Caki2 (cell line): ENCODE measurements at places on chromosomes 12 and 14.

GRCh38 chr14:95374239-95374997, 54.7 kb upstream of the CLMN start:
- DNase-seq = no peak

- no peak for DNase-seq
These were observed 70.2 kb downstream of the TSPAN11 start for GRCh38 chr12:30996752-30997151.

DNA sequence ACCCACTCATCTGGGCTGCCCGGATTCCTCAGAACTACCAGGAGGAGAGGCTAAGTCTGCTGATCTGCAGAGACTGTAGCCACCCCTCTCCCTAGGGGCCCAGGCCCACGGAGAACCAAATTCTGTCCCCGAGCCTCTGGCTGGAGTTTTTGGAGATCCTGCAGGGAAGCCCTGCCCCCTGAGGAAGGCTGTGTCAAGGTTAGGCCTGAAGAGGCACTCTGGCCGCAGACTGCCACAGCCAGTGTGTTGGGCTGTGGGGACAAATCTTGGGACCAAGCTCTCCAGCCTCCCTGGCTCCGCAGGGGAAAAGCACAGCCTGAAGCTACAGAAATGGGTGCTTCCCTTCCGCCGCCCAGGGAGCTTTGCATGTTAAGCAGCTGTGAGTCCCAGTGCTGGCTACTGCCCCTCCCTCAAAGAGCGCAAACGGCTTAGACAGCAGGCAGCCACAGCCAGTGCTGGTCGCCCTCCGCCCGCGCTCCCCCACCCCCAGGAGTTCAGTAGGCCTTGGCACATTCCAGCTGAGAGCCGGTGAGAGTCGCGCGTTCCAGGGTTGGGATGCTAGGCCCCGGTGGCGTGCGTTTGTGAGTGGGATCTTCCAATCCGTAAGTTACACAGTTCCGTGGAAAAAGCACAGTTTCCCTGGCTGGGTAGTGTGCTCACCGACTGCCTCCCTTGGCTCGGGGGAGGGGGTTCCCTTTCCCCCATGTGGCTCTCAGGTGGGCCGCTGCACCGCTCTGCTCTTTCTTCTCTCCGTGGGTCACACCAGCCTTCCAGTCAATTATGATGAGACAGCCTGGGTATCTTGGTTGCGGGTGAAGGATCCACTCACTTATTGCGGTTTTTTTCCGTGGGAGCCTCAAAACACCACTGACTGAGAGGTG, 13.2 kb downstream of the CLEC4E start:
- no peak for DNase-seq

DNA sequence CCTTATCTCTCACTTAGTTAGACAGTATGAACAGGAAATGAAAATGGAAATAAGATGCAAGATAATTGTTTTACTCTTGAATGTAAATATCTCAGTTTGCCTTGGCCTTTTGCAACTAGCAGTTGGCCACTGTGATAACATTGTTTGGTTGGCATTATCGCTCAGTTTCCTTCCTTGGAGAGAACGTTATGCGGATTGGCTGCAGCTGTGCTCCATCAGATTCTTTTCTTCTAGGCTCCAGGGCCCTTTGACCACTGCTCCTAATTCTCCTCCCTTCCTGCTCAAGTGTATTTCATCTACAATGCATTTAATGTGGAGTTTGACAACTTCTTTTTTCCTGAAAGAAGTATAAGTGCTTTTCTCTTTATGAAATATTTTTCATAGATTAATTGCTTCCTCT, 284.2 kb downstream of the ADAMTS20 start:
- DNase-seq = no peak

DNA sequence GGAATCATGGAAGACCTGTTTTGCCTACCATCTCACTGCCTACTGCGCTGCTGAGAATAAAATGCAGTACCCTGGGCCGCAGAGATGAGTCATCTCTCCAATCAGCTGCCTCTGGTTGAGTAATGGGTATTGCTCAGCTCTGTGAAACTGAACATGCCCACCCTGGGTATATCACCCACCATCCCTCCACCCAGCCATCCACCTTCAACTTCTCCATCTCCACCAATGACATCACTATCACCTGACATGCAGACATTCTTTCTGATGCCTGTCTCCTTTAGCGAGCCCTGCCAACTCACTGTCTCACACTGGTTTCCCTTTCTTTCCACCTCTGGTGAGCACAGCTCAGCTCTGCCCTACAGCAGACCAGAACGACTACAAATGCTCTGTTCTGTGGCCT, 33.6 kb downstream of the E2F7 start:
- no peak for DNase-seq

- peak; percentile 84 for DNase-seq
These were observed at the start of gene P2RX7 for GRCh38 chr12:121132601-121133481. Gene P2RX7 (plus strand): TSS chr12:121132876. CDS start chr12:121132971, 95 bp downstream.

GRCh38 chr14:30340495-30340894, 218.5 kb upstream of the G2E3 start:
- DNase-seq = no peak

DNA sequence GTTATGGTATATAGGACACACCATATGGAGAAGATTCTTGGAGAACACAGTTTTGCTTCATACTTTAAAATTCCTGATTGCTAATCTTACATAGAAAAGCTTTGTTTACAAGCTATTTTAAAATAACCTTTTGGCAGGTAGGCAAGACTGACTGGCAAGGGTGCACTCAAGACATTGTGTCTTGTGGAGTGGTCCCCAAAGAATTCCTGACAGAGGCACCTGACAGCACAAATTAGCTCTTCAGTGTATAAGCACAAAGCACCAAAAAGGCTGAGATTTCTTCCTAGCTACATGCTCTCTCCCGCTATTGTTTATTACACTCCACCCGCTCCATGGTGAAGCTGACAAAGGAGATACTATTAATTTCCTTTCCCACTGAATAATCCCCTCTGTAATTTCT, 139.4 kb downstream of the MON2 start:
- no peak for DNase-seq

DNA sequence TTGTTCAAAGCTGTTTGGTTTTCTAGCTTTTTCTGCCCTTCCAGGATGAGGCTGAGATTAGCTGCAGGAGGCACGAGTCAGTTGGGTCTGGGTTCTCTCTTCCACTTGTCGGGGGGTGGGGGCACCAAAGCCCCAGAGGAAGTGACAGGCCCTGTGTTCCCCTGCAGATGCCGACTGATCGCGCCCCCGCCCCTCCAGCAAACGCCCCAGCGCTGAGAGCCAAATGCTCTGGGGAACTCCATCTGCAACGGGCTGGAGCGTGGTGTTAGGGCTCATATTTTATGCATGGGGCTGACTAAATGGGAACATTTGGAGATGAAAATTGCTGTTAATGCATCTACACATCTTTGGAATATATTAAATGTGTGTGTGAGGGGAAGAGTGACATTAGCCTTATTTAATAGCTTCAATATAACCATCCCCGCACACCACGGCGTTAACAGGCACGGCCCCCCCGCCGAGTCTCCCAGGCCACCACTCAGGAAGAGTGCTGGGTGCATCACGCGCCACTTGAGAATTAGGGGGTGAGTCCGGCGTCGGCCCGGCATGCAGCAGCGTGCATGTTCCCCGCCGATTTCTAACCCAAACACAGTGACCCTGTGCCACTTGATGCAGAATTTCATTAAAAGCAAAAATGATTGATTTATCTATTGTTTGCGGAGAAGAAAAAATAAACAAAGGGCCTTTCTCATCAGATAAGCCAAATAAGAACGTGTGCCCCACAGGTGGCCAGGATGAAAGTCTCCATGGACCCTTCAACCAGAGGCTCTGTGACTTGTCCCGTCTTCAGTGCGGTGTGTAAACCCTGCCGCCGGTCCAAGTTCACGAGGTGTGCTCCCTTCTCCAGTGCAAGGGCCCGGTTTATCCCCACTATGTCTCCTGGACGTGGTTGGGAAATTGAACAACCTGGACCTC, 165.0 kb upstream of the RTL1 start:
- no peak for DNase-seq

DNA sequence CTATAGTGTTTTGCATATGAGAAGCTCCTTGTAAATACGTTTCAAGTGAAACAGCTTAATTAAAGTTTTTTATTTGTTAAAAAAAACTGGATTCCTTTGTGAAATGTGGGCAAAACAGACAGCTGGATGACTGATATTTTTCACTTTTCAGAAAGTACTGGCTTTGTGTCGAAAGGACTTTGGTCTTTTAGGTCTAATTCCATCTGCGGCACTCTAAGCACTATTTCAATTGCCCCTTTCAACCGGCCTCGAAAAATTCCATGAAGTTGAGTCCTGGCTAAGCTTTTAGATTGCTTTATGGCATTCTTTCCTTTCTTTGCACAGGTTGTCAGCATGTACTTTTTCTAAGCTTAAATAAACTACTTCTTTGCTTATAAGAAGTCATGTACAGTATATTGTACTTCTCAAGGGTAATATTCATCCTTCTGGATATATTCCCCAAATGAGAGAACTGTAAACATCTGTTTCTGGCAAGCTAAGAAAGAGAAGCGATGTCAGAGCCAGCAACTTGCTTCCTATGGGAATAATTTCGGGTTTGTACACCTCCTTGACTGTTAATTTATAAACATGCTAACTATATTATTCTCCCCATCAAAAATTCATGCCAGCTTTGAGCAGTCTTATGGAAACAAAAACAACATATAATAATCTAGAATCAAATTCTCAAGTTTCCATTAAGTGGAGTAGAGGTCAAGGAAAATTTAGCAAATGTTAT, 611.3 kb downstream of the ETNK1 start:
- DNase-seq = no peak

DNA sequence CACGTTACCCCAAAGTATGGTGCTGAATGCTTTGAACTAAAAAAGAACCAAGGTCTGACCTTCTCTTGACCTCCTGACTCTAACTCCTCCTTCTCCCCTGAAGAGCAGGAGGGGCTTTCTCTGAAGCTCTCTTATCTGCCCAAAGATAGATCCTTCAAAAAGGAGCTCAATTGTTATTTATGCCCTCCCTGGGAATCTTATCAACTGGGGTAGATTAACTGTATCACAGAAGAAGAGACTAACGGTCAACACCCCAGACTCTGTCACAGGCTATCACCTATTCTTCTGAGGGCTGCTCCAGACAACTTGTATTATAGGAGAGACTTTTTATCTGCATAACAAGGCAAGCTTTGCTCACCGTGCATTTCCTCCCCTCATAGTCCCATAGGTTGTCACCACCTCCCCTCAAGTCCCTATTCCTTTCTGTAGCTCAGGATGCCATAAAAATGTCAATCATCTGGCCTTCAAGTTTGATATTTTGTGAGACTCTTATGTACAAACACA, 86.6 kb downstream of the PAPLN start:
- DNase-seq = no peak

- no peak for DNase-seq
These were observed 28.8 kb downstream of the PHLDA1 start for GRCh38 chr12:76002598-76003354.

- DNase-seq = no peak
These were observed 331.4 kb downstream of the TMTC2 start for GRCh38 chr12:83018088-83018487.

DNA sequence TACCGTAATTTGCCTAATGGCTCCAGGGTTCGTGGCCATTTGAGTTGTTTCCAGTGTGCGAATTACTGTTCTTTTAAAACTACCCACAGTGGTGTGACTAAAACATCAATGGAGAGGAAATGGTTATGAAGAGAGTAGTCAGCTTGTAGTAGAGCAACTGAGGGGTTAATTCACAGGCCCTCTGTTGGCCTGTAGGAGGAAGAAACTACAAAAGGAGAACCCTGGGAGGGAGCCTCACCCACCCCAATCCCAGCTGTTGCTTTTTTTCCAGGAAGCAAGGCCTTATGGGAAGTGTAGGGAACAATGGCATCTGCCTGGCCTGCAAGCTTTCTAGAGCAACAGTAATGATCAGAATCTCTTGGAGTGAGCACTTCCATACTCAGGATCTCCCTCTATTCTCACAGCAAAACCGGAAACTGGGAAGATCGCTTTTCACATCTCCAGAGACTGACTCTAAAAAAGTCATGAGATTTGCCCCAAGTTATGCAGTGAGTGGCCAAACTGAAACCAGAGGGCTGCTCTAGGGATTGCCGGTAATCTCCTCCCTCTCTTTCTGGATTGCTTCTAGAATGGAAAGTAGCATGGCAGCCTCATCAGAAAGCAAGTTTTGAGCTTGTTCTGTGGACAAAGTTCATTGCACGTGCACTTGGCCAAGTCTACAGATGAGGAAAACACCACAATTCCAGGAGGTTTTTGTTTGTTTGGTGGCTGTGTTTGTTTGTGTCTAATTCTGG, 125.3 kb upstream of the PWP1 start:
- DNase-seq = no peak

DNA sequence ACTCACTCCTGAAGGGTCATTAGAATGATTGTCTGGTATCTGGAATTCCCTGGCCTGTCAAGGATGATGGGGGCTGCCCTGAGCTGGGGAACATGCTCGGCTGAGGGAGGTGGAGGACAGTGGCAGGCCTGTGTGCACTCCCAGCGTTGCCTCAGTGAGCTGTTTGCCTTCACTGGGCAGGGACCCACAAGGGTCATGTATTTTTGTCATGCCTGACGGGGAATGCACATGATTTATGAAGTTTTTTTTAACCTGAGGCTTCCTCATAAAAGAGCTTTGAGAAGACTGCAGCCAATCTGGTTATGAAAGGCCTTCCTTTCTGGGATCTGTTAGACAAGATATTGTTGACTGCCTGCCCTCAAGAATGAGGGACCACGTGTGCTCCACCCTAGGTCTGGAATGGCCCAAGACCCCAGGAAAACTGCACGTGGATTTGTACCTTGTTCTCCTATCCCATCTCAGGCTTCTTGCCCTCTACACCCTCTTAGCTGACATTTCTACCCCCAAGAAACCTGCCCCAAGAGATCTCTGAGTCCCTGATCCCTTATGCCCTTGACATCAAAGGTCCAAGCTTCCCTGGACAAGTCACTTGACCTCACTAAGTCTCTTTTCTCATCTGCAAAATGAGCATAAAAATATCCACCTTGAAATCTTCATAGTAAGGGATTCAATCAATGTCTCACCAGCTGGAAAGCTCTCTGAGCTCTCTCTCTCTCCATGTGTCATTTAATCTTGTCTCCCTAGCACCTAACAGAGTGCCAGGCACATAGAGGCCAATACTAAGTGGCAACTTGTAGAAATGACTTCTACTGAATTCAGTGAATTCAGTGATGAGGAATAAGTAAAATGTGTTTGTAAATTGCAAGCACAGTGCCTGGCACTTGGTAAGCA, 24.5 kb upstream of the COL2A1 start:
- DNase-seq = no peak

- DNase-seq = peak; percentile 36
These were observed 16.7 kb upstream of the CD163L1 start for GRCh38 chr12:7460375-7461259.
